ENCODE measurements at places on chromosomes 7 and 10. TPM values are rescaled to one million over a fixed set of nuclear protein-coding genes. Genes with fewer than 3 reads are reported as not detected.

The DDC gene
- not detected for total RNA-seq

The FGFBP3 gene
- total RNA-seq, result 0.50 TPM

The NUDT13 gene
- total RNA-seq, result 1.2 TPM

The HMX2 gene
- not detected for total RNA-seq

The PTN gene
- 35.4 TPM for total RNA-seq

The ADRA2A gene
- total RNA-seq, result not detected

The CYP2C8 gene
- 0.33 TPM for total RNA-seq

All from smooth muscle cell of trachea (primary cell).